ENCODE measurements at places on chromosomes 16 and 17. TPM values are rescaled to one million over a fixed set of nuclear protein-coding genes. Genes with fewer than 3 reads are reported as not detected.

DNA sequence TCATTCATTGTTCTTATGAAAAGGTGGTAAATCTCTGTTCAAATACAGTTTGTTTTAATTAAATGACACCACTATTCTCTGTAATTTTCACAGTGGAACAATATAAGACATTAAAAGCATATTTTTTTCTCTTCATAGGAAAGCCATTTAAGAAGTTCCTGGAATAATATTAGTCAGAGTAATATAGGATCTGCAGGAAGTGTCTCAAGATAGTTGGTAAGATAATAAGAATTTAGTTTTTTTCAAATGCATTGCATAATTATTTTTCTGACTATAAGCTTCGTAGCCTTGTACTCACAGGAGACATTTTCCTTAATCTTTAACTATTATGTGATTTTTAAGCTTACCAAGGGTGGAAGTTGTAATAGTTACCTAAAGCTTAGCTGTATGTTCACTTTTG lies 16.9 kb downstream of the STXBP4 start:
- DNase-seq, result no peak

DNA sequence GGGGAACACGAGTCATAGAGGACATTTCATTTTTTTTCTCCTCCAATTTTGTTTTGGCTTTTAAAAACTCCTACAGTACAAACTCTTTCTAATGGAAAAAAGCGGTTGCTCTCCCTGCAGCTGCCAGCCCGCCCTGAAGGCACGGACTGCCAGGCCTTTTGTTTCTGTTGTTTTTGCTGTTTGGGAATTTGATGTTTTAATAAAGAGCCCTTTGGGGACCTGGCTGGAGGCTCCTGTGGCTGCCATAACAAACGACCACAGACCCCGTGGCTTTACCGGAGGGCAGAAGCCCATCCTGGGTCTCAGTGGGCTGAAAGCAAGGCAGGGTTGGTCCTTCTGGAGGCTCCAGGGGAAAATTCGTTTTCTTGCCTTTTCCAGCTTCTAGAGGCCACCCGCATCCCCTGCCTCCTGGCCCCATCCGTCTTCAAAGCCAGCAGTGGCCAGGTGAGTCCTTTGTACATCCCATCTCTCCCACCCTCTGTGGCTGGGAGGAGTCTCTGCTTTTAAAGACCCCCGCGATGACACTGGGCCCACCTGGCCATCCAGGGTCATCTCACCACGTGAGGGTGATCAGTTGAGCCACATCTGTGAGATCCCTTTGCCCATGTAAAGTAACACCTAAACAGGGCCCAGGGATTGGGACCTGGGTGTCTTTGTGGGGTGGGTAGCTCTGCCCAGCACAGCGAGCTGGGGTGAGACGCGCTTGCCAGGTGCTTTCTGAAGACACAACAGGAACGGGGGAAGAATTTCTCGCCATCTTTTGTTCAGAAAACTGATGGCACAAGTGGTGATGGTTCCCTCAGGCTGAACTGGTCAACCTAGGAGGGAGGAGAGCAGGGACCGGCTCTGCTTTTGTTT lies 113.9 kb downstream of the BANP start:
- DNase-seq, result no peak

GRCh38 chr16:48596326-48596725 lies 13.7 kb downstream of the N4BP1 start:
- no peak for DNase-seq

GRCh38 chr16:79608976-79609375 lies 8.4 kb upstream of the MAF start:
- DNase-seq, result no peak

- DNase-seq, result peak; percentile 70
Measured at GRCh38 chr17:81967533-81968395, 6.8 kb upstream of the NOTUM start.

DNA sequence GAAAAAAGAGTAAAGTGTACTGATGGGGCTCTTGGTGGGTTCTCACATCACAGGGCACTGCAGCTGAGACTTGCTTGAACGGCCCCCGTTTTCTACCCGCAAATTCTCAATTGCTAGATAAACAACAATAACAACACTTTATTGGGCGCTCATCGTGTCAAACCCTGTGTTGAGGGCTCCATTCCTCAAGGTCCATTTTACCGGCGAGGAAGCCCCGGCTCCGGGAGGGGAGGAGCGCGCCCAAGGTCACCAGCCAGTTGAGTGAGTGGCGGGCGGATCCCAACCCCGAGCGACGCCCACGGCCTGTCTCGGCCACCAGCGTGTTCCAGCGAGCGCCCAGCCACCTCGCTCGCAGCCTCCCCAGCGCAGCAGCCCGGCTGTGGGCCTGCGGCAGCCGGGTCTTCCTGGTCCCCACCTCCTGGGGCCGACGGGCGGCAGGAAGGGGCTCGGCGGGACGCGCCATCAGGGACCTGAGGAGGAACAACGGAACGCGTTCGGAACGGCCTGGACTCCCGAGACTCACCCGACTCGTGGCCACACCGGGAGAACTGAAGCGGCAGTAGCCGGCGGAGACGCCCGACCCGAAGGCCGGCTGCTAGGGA lies 373 bp downstream of the CMC2 start:
- DNase-seq, result peak; percentile 42

DNA sequence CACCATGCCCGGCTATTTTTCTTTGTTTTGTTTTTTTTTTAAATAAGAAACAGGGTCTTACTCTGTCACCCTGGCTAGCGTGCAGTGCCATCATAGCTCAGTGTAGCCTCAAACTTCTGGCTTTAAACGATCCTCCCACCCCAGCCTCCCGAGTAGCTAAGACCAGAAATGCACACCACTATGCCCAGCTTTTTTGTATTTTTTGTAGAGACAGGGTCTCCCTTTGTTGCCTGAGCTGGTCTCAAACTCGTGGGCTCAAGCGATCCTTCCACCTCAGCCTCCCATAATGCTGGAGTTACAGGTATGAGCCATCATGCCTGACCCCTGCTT lies 59.7 kb downstream of the WWP2 start:
- no peak for DNase-seq

NPIPA8 gene
- 23.1 TPM for total RNA-seq

SLC22A31 gene
- total RNA-seq, result 0.52 TPM

DNA sequence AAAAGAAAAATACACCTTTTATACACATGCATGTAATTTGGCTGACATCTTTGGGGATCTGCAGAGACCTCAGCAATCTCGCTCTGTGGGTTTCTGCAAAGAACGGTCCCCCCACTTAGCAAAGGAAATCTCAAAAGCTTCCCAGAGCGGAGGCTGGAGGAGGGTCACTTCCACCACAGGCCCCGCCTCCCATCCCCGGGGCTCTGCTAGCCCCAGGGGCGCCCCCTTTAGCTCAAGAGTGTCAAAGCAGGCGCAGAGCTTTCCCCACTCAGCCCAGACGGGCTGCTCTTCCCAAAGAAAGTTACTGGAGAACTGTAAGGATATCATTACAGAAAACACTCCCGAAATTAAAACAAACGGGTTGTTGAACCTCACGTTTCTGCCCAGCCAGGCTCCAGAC lies 11.4 kb downstream of the SLC13A5 start:
- DNase-seq, result no peak

CACNG5 gene
- total RNA-seq, result not detected

GRCh38 chr16:85555719-85556455 lies 57.2 kb upstream of the GSE1 start:
- DNase-seq, result no peak

GAS2L2 gene
- not detected for total RNA-seq

- no peak for DNase-seq
Measured at GRCh38 chr17:73452009-73452408, 140.2 kb upstream of the CDC42EP4 start.

DNA sequence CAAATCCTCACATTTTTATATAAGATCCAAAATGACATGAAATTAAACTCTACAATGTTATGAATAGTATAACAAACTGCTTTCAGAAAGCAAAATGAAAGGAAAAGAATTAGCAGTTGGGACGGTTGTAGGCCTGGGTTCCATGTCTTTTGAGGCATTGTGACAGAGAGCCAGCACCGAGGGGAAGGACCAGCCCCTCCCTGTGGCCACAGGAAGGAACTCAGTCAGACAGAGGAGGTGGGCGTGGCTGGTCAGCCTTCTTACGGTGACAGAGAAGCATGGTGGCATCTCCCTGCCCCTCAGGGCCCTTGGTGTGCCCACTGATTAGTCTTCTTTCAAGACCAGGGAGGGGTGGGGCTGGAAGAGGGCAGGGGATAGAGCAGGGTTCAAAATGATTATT lies 5.7 kb downstream of the ZNF319 start:
- DNase-seq, result no peak

SLC12A3 gene
- total RNA-seq, result not detected

- no peak for DNase-seq
Measured at GRCh38 chr17:79655672-79656290, 44.9 kb upstream of the RBFOX3 start.

GRCh38 chr17:19549746-19550623 lies 16.3 kb downstream of the SLC47A1 start:
- no peak for DNase-seq

COPS3 gene
- 89.1 TPM for total RNA-seq

GRCh38 chr17:33864758-33865229 lies 390.3 kb upstream of the CCL2 start:
- DNase-seq, result no peak

GRCh38 chr16:85446951-85447692 lies 166.0 kb upstream of the GSE1 start:
- DNase-seq, result no peak

GRCh38 chr16:75957870-75958269 lies 231.6 kb upstream of the CPHXL start:
- DNase-seq, result no peak

KCNH4 gene
- total RNA-seq, result 0.94 TPM
